ENCODE measurements at places on chromosomes 2 and 18.

DNA sequence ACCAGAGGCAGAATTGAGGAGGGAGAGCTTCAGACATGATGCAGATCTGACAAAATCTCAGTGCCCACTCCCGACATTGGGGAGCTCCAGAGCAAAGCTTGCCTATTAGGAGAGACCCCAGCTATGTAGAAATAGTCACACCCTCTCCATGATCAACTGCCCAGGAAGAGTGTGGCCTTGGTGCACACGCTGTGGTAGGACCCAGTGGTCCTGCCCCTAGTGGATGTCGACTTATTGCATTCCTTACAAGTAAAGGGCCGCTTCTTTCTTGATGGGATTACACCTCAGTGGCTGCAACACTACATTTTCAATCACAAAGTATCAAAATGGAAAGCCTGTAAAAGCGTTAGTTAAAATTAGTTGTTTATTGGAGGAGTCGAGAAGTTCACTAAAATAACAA, 64.2 kb downstream of the VRK2 start:
- no peak for DNase-seq

- no peak for DNase-seq
These were observed 54.5 kb upstream of the GLI2 start for GRCh38 chr2:120681181-120681580.

GRCh38 chr2:230680463-230681170, 32.0 kb upstream of the CAB39 start:
- DNase-seq = no peak

- DNase-seq = no peak
These were observed 22.6 kb downstream of the HNRNPLL start for GRCh38 chr2:38580115-38580636.

GRCh38 chr2:71704131-71704561, 250.8 kb downstream of the DYSF start:
- DNase-seq = no peak

DNA sequence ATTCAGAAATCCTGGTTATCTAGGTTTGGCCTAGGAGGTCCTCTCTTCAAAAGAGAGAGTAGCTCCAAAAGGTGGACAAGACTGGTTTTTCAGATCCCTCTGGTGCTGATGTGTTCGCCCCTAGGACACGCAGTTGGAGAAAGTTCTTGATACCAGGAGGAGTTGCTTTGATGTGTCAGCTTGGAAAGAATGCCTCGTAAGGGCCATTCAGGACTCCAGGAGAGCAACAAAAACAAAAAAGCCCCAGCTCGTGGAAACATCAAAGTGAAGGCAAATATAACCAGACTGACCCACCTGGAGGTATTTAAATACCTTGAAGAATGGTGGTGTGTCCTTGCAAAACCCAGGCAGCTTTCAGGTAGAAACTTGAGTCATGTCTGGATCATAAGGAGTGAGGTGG, 12.5 kb upstream of the LBH start:
- no peak for DNase-seq

- DNase-seq = no peak
These were observed 44.1 kb upstream of the LHCGR start for GRCh38 chr2:48799601-48800000.

GRCh38 chr2:26807788-26808460, 22.1 kb downstream of the CENPA start:
- DNase-seq = no peak

GRCh38 chr2:219086196-219086595, 25.5 kb upstream of the IHH start:
- DNase-seq = no peak

GRCh38 chr18:74508366-74508765, 12.2 kb downstream of the CNDP2 start:
- DNase-seq = no peak

GRCh38 chr18:23196119-23197007, 61.1 kb downstream of the CABLES1 start:
- no peak for DNase-seq

GRCh38 chr2:194723446-194723845, 933.6 kb upstream of the SLC39A10 start:
- DNase-seq = no peak

- no peak for DNase-seq
These were observed 218.0 kb downstream of the DLGAP1 start for GRCh38 chr18:4236940-4237663.

GRCh38 chr2:71620116-71620515, 166.8 kb downstream of the DYSF start:
- no peak for DNase-seq

DNA sequence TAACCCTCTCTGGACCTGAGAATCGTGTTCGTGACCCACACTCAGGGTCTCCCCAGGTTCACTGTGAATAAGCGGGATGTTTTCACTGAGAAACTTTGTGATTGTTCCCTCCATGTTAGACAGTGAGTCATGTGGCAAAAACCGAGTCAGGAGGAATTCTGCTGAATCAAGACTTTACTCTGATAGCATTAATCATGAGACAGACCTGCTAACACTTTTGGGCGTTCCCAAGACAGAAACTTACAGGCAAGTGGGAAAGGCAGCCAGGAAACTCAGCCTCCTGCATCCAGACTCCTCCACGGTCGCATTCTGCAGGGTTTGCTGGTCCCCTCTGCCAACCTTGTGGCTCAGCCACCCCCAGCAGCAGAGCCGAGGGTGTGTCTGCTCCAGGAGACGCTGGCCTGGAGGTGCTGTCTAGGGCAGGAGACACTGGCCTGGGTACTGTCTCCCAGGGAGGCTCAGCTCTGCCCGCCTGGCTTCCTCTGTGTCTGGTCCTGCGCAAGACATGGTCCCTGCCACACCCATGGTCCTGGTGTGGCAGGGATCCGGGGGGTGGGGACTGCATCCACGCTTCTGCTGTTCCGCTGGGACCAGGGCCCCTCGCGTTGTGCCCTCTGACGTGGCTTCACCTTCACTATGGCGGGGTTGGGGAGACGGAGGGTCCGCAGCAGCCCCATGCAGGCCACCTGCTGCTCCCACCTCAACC, 177.4 kb downstream of the TWIST2 start:
- DNase-seq = no peak

- DNase-seq = no peak
These were observed 104.2 kb upstream of the LYPD1 start for GRCh38 chr2:132774189-132774588.

DNA sequence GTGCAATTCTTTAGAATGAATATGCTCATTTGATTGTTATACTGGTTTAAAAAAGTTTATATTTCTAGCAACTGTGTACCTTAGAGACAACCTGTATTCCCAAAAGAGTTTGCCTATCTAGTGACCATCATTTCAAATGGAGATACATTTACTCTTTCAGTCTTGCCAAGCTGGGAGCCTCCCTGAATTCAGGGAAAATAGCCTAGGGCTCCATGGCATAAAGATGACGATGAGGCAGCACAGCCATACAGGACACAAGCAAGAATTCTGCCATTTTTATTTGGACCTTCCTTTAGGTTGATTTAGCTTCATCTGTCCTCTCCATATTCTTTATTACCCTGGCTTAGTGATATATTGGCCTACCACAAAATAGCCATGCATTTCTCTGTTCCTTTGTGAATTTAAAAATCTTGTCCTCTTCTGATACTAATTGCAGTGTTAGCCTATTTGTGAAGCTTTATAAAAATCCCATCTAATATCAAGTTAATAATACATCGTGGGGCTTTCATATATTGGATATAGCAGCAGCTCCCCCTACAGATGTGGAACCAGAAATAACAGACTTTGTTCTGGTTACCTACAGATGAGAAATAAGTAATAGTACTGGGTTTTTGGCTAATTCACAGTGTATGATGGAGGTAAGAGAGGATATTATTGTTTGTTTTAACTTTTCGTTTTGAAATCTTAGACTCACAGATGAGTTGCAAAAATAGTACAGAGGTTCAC, 1661.9 kb upstream of the PIK3C3 start:
- no peak for DNase-seq

- DNase-seq = no peak
These were observed 41.5 kb downstream of the SLC38A11 start for GRCh38 chr2:164913640-164914350.

GRCh38 chr2:232857158-232857563, 12.9 kb upstream of the SNORC start:
- DNase-seq = no peak

- peak; percentile 3 for DNase-seq
These were observed 294.2 kb downstream of the NDUFA10 start for GRCh38 chr2:239730897-239731296.

DNA sequence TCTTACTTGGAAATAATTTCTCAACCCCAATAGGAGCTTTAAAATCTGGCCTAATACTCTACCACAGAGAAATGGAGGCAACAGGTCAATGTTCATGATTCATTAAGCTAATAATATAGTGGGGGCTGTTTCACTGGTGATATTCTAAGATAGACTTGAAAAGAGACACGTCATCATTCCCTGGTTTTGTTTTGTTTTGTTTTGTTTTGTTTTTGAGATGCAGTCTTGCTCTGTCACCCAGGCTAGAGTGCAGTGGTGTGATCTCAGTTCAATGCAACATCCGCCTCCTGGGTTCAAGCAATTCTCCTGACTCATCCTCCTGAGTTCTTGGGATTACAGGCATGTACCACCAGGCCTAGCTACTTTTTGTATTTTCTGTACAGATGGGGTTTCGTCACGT, 37.5 kb upstream of the SOS1 start:
- DNase-seq = no peak

- DNase-seq = no peak
These were observed 59.6 kb upstream of the CHN1 start for GRCh38 chr2:175064797-175065196.

DNA sequence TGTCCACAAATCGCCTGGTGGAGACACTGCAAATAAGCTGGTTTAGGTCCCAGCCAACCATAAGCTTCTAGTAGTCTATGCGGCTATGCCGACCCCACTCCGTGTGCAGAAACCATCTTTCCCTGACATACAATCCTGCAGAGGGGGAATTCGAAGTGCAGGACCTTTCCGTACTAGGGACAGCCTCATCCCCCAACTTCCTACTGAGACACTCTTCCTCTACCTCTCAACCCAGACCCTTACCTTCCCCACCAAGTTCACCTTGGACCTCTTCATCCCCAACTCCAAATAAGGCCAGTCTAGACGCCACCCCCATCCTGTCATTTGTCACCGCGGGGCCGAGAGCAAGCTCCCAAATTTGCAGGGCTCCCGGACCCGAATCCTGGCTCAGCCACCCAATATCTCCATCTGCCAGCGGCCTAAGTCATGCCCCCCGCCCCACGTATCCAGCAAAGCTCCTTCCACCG, 496 bp downstream of the SUCLG1 start:
- peak; percentile 20 for DNase-seq

GRCh38 chr2:139769633-139770032, 989.4 kb upstream of the NXPH2 start:
- no peak for DNase-seq
